ENCODE measurements at places on chromosomes 4 and X.

GRCh38 chr4:86036736-86037135 lies 323.1 kb downstream of the MAPK10 start:
- DNase-seq: no peak

GRCh38 chr4:24287096-24287495 lies 297.3 kb downstream of the DHX15 start:
- DNase-seq: no peak

DNA sequence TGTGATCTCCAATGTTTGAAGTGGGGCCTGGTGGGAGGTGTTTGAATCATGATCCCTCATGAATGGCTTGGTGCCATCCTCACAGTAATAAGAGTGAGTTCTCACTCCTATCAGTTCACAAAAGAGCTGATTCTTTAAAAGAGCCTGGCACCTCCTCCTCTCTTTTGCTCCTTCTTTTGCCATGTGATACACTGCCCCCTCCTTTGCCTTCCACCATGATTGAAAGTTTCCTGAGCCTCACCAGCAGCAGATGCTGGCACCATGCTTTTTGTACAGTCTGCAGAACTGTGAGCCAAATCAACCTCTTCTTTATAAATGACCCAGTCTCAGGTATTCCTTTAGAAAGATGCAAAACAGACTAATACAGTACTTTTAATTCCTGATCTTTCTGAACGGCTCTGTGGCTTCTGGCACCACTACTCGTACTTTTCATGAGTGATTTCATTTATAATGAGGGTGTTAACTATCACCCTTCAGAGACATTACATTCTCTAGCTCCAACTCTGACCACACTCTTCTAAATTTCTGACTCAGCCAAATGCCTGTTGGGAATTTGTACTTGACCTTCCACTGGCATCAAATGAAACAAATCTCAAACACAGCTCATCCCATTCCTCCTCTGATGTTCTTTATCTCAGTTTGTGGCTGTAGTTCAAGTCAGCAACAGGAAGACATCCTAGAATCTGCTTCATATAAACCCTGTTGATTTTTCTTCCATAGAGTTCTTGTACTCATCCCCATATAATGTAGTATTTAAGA lies 4.2 kb downstream of the UFSP2 start:
- no peak for DNase-seq

- no peak for DNase-seq
These were observed 680.0 kb downstream of the TRIML1 start for GRCh38 chr4:188819233-188819632.

DNA sequence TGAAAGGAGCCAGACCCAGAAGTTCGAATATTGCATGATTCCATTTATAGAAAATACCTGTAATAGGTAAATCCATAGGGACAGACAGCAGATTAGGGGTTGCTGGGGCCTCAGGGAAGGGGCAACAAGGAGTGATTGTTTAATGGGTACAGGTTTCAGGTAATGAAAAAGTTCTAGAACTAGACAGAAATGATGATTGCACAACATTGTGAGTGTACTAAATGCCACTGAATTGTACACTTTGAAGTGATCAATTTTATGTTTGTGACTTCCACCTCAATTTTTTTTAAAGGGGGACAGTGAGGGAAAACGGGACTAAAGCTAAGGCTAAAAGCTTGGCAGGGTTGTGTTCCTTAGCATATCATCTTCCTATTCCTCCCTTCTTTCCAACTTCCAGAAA lies 23.5 kb downstream of the ZBTB33 start:
- no peak for DNase-seq

- no peak for DNase-seq
These were observed 127.6 kb upstream of the ETNPPL start for GRCh38 chr4:108890484-108890881.

DNA sequence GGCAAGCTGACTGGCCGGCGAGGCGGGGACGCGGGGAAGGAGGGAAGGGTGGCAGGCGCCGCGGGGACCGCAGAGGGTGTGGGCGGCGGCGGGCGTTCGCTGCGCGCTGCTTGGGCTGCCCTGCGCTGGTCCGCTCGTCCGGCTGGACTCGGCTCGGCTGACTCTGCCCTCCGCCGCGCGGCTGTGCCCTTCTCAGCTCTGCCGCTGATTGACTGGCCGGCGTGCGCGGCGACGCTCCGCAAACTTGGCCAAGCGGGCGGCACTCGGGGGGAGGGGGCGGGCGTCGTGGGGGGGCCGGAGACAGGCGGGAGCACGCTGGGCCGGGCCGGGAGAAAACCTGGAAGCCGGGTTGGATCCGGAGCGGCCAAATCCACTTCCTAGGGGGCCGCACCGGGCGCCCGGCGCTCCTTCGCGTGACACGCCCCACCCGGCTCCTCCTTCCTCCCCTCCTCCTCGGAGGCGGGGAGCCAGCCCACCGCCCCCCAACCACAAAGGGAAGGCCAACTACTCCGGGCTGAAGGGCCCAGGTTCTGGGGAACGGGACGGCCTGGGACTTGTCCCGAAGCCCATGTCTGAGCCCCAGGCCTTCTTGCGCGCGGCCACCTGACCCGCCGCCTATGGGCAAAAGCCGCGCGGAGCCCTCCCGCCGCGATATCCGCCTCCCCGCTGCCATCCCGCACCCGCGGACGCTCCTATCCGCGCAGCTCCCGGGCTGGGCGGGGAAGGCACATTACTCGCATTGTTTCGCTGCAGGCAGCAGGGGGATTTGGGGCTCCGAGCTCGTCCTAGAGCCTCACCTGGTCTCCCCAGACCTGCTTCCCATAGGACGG lies at the start of gene GPC4:
GPC4 (minus strand) TSS at position 214 of the 830 bp plus-strand sequence. CDS start 524 bp downstream, outside the sequence.
- no peak for DNase-seq

All from head of caudate nucleus (tissue), 42 donors.